ENCODE measurements at places on chromosomes 2 and 18.

- peak; percentile 32 for DNase-seq
Observed at GRCh38 chr2:231687133-231687852, 21.0 kb upstream of the PTMA start.

DNA sequence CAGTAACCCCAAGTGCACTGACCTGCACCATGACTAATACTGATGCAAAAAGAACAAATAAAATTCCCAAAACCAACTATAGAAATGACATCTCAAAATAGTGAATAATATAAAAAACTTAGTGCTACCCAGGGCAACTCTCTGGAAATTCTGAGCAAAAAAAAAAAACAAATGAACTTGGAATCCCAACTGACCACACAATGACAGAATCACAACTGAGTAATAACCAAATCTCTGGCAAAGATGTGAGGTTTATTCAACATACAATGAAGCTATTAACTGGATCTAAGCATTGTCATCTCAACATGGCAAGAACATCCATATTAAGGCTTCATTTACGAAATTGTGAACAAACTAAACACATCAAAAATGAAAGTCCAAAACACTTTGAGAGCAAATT is 22.7 kb downstream of the EXOC6B start:
- no peak for DNase-seq

- no peak for DNase-seq
Observed at GRCh38 chr2:36163520-36164254, 191.9 kb upstream of the CRIM1 start.

DNA sequence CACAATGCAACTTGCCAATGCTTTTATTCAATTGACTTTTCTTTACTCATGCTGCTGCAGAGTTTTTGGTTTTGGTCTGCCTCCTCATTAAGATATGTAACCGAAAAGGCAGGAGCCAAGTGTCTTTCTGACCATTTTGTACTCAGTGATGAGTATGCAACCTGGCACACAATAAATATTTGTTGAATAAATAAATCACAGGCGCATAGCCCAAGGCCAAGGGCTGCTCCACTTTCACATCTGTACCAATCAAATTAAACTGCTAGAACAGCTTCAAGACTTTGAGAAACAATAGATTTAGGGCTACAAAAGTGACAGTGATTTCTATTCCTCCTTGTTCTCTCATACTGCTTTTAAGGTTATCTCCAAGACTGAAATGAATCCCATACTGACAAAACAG is 828.2 kb downstream of the RNF144A start:
- no peak for DNase-seq

DNA sequence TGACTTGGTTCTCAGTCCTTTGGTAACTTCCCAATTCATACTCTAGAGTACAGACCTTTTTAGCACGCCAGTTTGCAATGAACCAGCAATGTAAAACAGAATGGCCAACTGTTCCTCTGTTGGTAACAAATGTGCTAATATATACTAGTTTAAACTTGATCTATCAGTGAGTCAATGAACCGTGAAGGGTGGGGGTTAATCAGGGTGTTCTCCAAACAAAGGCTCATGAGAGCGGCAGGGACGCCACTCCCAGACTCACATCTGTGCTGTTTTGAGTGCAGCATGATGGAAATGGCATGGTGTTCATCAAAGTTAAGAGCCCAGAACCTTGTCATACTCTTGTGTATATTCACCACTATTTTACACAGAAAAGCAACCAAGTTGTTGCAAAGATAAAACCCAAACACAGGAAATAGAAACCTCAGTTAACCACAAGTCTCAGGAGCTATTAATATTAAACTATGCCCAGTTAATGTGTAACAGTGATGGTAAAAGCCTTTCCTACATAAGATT is 70.3 kb downstream of the CERKL start:
- peak; percentile 84 for DNase-seq

DNA sequence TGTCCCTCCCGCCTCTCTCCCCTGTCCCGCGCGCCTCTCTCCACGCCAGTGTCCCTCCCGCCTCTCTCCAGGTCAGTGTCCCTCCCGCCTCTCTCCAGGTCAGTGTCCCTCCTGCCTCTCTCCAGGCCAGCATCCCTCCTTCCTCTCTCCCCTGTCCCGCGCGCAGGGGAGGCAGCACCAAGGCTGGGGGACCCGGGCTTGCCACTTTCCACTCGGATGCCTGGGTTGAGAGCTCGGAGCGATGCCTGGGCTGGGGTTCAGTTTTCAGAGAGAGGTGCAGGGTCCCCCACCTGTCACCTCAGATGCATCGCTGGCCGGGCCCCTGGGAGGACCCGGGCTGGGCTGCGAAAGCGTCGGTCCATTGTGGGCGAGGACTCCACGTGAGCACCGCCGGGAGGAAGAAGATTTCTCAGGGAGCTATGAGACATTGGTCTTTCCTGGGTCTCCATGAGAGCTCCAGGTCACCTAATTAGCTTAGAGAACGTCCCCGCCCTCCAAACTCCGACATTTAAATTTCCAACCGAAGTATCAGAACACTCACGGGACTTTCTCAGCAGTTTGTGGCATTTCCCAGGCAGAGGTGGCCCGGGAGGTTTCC is 2.1 kb downstream of the FBLN7 start:
- DNase-seq: no peak

- DNase-seq: no peak
Observed at GRCh38 chr2:63764630-63765029, 77.1 kb upstream of the UGP2 start.

DNA sequence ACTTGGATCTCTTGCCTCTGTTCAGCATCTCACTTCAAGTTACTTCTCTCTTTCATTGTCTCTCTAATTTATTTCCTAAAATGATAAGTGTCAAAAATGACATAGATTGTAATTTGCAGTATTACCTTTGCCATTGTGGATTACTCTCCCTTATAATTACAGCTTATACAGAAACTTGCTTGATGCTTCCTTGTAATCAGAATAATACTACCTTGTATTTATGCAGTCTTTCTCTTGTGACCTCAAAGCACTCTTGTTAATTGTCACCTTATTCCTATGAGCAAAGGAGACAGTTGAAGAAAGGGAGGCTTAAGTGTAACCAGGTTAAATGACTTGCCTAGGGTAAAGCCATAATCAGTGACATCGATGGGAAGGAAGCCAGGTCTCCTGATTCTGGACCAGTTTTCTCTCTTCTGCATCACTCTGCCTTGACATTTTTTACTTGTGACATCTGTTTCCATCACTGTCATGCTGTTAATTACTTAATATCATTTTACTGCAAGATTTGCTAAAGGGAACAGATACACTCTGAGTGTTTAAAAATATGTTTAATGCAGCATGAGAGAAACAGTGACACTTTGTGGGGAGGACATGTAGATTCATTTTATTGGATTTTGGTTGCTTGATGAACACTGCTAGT is 388.6 kb downstream of the PARD3B start:
- no peak for DNase-seq

GRCh38 chr2:124193706-124194105 is 168.6 kb downstream of the CNTNAP5 start:
- DNase-seq: no peak

DNA sequence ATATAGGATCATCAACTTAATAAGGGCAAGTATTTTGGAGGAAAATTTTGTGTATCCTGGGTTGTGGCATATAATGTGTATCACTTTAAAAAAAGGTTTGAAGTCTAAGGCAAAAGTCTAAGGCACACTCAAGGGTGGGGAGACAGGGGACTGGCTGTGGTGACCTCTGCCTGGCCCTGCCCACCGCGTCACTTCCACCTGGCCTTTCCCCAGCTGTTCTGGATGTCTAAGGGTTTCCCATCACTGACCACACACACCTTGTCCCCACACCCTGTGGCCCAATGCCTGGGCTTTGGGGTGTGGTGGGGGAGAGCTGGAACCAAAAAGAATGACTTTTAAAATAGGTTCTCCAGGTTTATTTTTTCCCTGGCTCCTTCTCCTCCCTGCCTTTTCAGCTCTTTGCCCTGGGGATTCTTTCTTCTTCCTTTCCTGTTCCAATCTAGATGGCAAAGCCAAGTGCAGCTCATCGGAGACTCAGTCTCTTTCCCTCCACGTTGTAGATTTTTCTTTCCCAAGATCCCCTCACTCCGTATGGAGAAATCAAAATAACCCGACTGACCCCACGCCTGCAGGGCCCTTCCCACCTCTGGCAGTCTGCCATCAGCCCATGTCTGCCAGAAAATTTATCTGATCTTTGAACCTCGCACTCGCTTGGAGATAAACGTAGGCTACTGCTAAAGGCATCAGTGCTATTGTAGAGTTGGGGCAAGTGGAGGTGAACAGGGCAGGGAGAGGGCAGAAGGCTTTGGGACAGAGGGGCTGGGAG is 257.2 kb downstream of the DYSF start:
- no peak for DNase-seq

DNA sequence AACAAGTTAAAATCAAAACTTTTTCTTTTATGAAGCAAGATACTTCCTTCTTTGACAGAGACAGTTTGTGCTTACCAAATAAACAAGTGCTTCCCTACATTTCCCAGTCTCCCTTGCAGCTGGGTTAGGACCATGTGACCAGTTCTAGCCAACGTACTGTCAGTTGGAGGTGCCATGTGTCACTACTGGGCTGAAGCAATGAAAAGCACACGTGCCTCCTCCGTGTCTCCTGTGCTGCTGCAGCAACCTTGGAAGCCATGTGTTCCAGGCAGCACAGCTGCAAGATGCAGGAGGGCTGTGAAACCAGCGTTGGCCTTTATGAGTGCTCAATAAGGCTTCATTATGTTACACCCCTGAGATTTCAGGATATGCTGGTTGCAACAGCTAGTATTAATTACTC is 93.2 kb downstream of the DHRS9 start:
- no peak for DNase-seq

DNA sequence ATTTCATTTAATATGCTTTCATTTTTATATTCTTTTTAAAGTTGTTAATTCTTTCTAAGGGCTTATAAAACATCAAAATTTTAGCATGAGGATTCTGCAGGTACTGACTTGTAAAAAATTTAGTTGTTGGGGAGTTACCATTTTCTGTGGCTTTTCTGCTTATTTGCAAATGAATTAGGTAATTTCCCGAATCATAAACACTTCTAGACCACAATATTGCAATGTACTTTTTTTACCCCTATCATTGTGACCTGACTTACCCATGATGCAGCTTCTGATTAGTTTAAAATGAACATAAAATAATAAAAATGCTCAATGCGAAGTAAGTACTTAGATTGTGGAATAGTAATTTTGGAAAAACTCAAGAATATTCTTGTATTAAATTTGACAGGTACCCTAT is 11.4 kb downstream of the ARL6IP6 start:
- no peak for DNase-seq

GRCh38 chr2:230932556-230933511 is 7.8 kb upstream of the GPR55 start:
- DNase-seq: no peak

DNA sequence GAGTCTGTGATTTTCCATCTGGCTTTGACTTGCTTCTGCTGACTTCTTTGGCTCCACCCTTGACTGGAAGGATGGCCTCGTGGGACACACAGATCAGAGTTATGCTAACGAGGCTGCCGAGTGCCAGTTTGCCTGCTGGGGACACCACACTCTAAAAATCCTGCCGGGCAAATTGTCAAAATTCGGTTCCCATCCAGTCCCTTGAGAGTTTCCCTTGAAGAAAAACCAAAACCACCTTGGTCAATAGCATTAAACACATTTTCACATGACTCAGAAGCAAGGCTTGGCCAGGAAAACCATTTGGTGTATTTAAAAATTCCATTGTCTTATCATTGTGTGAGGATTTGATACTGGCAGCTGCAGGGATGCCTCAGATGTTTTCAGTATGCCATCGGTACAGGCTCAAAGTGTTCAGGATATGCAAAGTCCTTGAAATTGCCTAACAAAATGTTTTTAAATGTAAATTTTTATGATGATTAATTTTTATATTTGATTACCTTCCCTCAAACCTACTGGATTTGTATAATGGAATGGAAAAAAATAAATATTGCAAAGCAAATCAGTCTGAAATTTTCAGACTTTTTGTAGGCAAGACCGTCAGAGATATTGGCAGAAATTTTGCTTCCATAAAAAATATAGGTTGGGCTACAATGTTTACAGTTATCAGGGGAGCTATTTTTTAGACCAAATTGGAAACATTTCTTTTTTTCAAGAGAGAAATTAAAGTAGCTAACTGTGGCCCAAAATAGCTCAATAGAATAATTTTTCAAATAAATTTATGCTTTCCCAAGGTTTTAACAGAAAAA is 41.6 kb downstream of the KCNE4 start:
- DNase-seq: no peak

GRCh38 chr2:85266146-85267041 is 61.4 kb downstream of the TGOLN2 start:
- peak; percentile 42 for DNase-seq

DNA sequence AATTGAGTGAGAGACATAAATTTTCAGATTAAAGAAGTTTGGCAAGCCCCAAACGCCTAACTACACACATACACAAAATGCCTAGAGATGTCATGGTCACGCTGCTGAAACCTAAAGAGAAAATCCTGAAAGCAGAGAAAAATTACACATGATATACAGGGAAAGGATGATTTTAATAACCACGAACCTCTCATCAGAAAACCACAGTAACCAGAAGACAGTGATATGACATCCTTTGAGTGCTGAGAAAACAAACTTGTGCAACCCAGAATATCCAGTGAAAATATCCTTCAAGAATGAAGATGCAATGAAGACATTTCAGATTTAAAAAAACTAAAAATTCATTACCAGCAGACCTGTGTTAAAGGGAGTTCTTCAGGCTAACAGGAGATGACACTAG is 122.4 kb upstream of the LMAN1 start:
- DNase-seq: no peak

GRCh38 chr2:229489016-229489415 is 217.9 kb upstream of the PID1 start:
- no peak for DNase-seq

DNA sequence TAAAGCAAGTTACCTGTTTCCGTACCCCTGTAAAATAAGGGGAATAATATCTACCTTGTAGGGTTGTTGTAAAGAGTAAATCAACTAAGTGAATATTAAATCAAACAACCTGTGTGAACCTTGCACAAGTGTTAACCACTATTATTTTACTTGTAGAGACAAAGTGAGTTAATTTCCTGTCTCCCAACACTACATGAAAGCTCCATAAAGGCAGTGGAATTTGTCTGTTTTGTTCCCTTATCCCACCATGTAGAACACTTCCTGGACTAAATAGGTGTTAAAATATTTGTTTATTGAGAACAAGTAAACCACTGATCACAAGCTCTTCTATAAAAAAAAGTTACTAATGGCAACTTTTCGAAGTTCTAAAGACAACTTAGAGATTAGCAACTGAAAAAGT is 3.3 kb downstream of the ARL5A start:
- DNase-seq: no peak

DNA sequence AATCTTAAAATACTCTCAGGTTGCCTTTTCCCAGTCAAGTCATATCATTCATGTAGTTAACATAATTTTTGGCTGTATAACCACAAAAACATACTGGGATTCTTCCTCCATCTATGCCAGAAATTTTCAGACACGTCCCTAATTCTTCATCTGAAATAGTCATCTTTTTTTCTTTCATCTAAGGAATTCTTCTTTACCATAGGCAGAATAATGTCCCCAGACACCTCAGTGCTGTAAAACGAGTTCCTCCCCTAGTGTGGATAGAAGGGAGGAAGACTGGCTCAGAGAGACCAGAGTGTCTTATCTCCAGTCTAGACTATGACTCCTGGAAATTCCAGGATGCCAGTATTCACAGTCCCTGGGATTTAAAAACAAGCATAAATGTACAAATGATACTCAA is 127.8 kb downstream of the MREG start:
- no peak for DNase-seq

Measured in COR-L47 (cell line).